ENCODE measurements at places on chromosomes 1 and 21. TPM values are rescaled to one million over a fixed set of nuclear protein-coding genes. Genes with fewer than 3 reads are reported as not detected.

DNA sequence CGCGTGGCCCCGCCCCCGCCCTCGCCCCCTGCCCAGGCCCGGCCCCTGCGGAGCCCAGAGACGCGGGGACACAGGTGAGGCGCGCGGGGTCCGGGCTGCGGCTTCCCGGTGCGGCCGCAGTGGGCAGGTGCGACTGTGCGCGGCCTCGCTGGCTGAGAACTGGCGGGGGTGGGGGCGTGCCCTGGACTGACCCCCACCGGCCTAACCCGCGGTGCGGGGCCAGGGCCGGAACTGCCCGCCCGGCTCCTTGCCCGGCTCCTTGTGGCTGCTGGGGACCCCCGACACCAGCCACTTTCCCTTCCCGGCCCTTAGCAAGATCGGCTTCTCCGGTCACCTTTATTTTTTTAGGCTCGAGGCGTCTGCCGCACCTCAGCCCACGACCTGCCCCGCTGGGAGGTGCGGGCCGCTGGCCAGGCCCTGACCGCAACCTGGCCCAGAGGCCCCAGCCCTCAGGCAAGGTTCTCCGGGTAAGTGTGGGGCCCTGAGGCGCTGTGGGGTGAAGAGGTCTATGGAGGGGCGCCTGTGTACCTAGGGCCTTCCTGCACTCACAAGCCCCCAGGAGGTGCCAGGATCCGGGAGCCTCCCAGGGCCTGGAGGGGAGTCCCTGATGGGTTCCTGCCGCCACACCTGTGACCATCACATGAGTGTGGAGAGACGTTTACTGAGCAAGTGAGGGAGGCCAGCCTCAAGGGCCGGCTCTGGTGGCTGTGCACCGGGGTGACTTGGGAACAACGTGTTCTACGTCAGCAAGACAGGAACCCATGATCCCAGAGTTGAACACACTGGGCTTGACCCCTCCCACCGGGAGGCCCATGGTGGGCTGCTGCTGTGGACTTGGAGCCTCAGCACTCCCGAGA, at the start of gene SMIM1:
Gene SMIM1 (plus strand): TSS at position 35 of the 857 bp plus-strand sequence. CDS start 2,625 bp downstream, outside the sequence.
- DNase-seq = no peak

DNA sequence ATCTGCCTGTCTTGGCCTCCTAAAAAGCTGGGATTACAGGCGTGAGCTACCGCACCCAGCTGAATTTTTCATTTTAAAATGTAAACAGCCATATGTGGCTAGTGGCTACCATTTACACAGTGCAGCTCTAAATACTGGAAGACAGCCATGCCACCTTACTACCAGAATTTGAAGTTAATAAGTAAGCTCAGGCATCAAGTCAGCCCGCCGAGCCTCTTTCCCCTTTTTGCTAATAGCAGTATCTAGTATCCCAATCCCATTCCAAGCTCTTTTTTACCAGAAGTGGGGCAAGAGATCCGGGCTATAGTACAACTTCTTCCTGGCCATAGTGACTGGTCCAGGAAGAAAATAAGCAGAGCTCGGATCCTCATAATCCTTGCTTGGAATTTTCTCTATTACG, 15.1 kb downstream of the TAF13 start:
- no peak for DNase-seq

SOAT1 gene
- total RNA-seq = 7.6 TPM

- DNase-seq = no peak
Observed at GRCh38 chr21:38832664-38833063, 26.9 kb downstream of the ETS2 start.

LCE1A gene
- not detected for total RNA-seq

DNA sequence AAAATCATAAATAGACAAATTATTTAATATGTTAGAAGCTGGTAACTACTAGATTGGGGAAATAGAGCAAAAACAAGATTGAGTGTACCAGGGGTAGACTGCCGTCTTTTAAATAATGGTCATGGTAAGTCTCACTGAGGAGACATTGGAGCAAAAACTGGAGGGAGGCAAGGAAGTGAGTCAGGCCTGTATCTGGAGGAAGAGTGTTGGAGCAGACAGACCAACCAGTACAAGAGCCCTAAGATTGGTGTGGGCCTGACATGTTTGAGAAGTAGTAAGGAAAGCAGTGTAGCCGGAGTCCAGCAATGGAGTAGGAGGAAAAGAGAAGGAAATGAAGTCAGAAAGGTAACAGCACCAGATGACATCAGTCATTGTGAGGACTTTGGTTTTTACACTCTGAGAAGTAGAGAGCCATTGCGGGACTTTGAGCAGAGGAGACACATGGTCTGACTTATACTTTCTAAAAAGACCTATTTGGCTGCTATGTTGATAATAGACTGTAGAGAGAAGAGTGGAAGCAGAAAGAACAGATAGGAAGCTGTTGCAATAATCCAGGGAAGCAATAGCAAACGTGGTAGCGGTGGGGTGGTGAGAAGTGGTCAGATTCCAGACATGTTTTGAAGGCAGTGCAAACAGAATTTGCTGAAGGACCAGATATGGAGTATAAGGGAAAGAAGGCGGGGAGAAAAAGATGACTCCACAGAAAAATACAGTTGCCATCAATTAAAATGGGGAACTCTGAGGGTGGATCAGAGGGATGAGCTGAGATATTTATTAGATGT, 44.7 kb upstream of the GJA5 start:
- no peak for DNase-seq
